Activated T-helper 2 cell treated with anti-CD3 and anti-CD28 coated beads, Interferon-gamma antibody, Interleukin-2, Interleukin-4, amounts not matched to agents 10 μg/mL and 5 μg/mL and 100 μg/mL, durations not matched to agents 14 hours and 24 hours and 36 hours (primary cell): ENCODE measurements at places on chromosomes 2 and 18. TPM values are rescaled to one million over a fixed set of nuclear protein-coding genes. Genes with fewer than 3 reads are reported as not detected.
A peak's percentile ranks its signal among the peaks of the same experiment; 100 is the strongest.

The ARHGAP15 gene
- total RNA-seq = 54.1 and 58.3 TPM in 2 replicates

The CCDC102B gene
- 1.2 and 1.3 TPM in 2 replicates for total RNA-seq

The ANKRD62 gene
- not detected in 2 replicates for total RNA-seq

The LCT gene
- 0.53 and 0.55 TPM in 2 replicates for total RNA-seq

The PROKR1 gene
- total RNA-seq = not detected in 2 replicates

The SPP2 gene
- not detected in 2 replicates for total RNA-seq

The NYAP2 gene
- total RNA-seq = not detected in 2 replicates

DNA sequence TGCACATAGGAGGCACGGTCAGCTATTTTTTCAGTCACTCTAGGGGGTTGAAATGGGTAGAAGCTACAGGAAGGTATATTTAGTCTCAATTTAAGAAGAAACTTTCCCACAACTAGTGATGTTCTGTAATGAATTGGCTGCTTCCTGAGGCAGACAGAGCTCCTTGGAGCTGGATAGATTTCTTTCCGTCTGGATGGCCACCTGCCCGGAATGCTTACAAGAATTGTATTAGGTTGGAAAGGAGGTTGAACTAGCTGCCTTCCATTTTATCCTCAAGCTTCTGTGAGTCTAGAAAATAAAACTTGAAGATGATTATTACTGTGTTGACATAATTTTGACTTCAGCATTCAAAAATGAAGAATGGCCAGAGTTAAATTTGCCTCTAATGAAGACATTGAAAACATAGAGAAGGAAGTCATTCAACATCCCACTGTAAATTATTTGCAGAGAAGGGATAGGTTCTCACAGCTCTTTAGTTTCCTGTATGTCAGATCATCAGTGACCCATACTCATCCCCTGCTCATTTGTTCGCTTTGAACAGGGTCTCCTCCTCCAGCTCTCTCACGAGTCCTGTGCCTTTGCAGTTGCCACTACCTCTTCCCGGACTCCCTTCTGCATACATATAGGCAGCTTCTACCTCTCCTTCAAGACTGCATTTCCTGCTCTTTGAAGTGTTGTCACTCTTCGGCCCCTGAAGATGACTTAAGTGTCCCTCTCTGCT lies 88.8 kb downstream of the CRIM1 start:
- no peak overlapping the region for H3K27ac ChIP-seq
- no peaks in the 10 kb centered on the region for H3K27me3 ChIP-seq
- H3K36me3 ChIP-seq = peaks cover 5% of the 10 kb centered on the region
- no peak overlapping the region for H3K4me3 ChIP-seq
- H3K4me1 ChIP-seq = peaks cover 12% of the 10 kb centered on the region
- no peak for DNase-seq

DNA sequence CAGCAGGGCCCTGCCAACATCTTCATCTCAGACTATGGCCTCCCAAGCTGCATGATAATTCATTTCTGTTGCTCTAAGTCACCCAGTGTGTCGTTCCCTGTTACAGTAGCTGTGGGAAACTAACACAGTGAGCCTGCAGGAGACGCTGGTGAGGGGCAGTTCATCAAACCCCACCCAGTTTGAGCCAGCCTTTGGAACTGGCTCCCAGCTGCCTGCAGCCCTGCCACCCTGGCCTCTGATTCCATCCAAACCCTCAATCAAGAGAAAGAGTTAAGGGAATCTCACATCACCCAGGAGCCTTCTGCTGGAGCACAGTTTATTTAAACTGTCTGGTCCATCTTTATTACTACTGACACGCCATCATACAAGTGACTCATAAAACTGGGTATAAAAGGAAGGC lies 64.9 kb upstream of the ZCCHC2 start:
- peaks cover 7% of the 10 kb centered on the region for H3K4me1 ChIP-seq
- no peaks in the 10 kb centered on the region for H3K27me3 ChIP-seq
- no peak for DNase-seq
- H3K36me3 ChIP-seq = no peaks in the 10 kb centered on the region
- no peak overlapping the region for H3K4me3 ChIP-seq
- no peak overlapping the region for H3K27ac ChIP-seq

GRCh38 chr2:85468704-85469349 lies 50.3 kb downstream of the SH2D6 start:
- no peaks in the 10 kb centered on the region for H3K27me3 ChIP-seq
- no peak for DNase-seq
- H3K4me1 ChIP-seq = no peaks in the 10 kb centered on the region
- no peak overlapping the region for H3K27ac ChIP-seq
- H3K4me3 ChIP-seq = no peak overlapping the region

GRCh38 chr18:6495536-6495935 lies 80.8 kb upstream of the L3MBTL4 start:
- no peak overlapping the region for H3K4me3 ChIP-seq
- H3K27me3 ChIP-seq = no peaks in the 10 kb centered on the region
- H3K27ac ChIP-seq = no peak overlapping the region
- no peak for DNase-seq
- no peaks in the 10 kb centered on the region for H3K4me1 ChIP-seq
- H3K36me3 ChIP-seq = no peaks in the 10 kb centered on the region

DNA sequence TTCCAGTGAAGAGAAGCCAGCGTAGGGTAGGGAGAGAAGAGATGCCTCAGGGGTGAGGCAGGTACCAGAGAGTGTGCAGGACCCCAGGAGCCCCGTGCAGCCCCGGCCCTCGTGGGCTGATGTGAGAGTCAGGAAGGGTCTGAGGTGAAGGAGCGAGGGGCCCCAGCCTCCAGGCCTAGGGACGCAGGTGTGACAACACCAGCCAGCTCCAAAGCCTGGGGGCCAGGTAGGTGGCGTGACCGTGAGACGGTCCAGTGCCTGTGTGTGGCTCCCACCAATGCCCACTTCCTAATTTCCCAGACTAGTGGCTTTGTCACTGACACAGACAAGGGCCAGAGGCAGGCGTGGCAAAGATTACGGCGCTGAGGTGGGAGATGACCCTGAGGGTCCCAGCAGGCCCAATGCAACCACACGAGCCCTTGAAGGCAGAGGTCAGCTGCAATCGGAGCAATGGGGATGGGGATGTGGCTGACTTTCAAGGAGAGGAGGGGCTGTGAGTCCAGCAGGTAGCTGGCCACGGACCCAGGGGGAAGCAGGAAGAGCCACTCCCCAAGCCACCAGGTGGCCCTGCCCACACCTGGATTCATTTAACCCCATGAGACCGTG lies 86.0 kb upstream of the SNTG2 start:
- no peak overlapping the region for H3K27ac ChIP-seq
- no peak overlapping the region for H3K4me3 ChIP-seq
- no peak for DNase-seq
- H3K4me1 ChIP-seq = no peaks in the 10 kb centered on the region
- H3K27me3 ChIP-seq = no peaks in the 10 kb centered on the region

- DNase-seq = no peak
- no peak overlapping the region for H3K4me3 ChIP-seq
- no peaks in the 10 kb centered on the region for H3K36me3 ChIP-seq
- no peak overlapping the region for H3K27ac ChIP-seq
- no peaks in the 10 kb centered on the region for H3K27me3 ChIP-seq
Observed at GRCh38 chr18:26510337-26510736, 38.0 kb downstream of the KCTD1 start.

DNA sequence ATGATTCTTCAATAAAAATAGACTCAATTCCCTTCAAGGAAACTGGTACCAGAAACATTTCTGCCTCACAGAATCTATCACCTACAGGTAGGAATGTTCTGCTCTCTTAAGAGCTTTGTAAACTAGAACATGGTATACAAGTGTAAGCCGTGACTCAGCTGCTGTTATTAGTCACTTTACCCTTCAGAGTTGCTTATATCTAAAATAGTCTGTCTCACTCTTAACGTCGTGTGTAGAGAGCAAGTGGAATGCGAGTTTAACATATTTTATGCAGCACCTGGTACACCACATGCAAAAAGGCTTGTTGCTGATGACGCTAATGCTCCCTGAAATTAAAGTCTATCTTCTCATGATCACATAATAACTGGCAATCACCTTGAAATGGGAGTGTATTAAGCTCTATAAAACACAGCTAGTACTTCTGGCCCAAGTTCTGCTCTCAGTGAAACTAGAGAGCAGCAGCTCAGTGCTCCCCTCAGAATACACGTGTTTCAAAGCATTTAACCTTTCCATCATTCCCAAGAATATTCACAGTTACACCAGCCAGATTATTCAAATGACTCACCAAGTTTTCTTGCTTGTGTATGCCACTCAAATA lies 420.0 kb downstream of the ZEB2 start:
- peaks cover 22% of the 10 kb centered on the region for H3K4me1 ChIP-seq
- peak overlapping the region; percentile 38 for H3K27ac ChIP-seq
- no peak overlapping the region for H3K4me3 ChIP-seq

- H3K27ac ChIP-seq = no peak overlapping the region
- H3K36me3 ChIP-seq = no peaks in the 10 kb centered on the region
- DNase-seq = no peak
- H3K4me3 ChIP-seq = no peak overlapping the region
Observed at GRCh38 chr2:204827701-204828590, 282.7 kb downstream of the PARD3B start.

GRCh38 chr2:111946294-111947114 lies 48.1 kb downstream of the MERTK start:
- DNase-seq = no peak
- no peak overlapping the region for H3K4me3 ChIP-seq
- H3K36me3 ChIP-seq = no peaks in the 10 kb centered on the region
- H3K27me3 ChIP-seq = peaks cover 3% of the 10 kb centered on the region

GRCh38 chr2:169507698-169508097 lies 1.8 kb upstream of the KLHL41 start:
- peaks cover 2% of the 10 kb centered on the region for H3K27me3 ChIP-seq
- DNase-seq = no peak
- peaks cover 9% of the 10 kb centered on the region for H3K4me1 ChIP-seq

GRCh38 chr18:49865401-49865800 lies 52.1 kb upstream of the ACAA2 start:
- no peak overlapping the region for H3K4me3 ChIP-seq
- H3K4me1 ChIP-seq = no peaks in the 10 kb centered on the region
- no peaks in the 10 kb centered on the region for H3K36me3 ChIP-seq
- H3K27ac ChIP-seq = no peak overlapping the region
- DNase-seq = no peak

DNA sequence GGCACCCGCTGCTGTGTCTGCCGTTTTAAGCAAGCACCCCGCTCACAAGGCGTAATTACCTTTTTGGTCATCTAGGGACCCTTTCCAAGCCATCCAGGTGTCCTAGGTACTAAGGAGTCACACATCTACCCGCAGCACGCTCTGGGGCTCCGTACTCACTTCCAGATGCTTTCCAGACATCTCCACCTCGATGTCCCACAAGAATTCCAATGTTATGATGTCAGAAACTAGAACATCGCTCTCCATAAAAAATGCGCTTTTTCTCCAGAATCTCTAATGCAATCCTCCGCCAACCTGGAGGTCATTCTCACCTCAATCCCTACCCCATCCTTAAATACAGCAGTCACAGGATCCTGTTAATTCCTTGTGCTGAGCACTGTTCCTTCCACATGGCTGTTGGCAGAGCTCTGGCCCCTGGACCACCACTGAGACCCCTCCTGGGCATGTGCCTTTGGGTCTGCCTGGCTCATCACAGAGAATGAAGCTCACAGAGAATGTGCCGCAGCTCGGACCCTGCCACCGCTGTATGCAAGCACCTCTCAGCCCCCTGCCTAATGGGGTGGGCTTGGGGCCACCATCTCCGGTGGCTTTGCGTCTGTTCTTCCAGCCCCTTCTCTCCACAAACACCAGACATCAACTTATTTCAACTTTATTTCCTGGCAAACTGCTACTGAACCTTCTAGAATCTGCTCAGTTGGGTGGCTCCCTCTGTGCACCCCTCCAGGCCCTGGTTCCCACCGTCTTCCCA lies 4.6 kb upstream of the PXDN start:
- no peaks in the 10 kb centered on the region for H3K36me3 ChIP-seq
- peaks cover 23% of the 10 kb centered on the region for H3K27me3 ChIP-seq
- H3K27ac ChIP-seq = no peak overlapping the region
- no peaks in the 10 kb centered on the region for H3K4me1 ChIP-seq

GRCh38 chr2:158542577-158542976 lies 85.8 kb downstream of the PKP4 start:
- H3K36me3 ChIP-seq = no peaks in the 10 kb centered on the region
- H3K27me3 ChIP-seq = no peaks in the 10 kb centered on the region
- no peak overlapping the region for H3K27ac ChIP-seq
- peaks cover 14% of the 10 kb centered on the region for H3K4me1 ChIP-seq
- DNase-seq = no peak
- H3K4me3 ChIP-seq = no peak overlapping the region

DNA sequence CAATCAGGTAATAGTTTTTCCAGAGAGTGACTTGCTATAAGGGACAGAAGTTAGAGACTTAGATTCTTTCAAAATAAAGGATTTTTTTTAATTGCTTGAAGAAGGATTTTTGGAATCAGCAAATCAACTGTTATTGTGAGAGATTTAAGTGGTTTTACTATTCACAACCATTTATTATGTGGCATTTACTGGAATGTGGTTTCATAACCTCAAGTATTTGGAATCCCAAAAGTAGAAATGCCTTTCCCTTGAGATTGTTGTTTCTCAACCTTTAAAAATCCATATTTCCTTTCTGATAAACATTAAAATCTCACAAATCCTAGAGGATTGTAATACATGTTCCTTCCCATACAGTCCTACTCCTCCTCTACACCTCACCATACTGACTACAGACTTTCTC lies 5.0 kb downstream of the TANK start:
- H3K4me1 ChIP-seq = peaks cover 77% of the 10 kb centered on the region
- H3K36me3 ChIP-seq = peaks cover 83% of the 10 kb centered on the region
- H3K27ac ChIP-seq = no peak overlapping the region
- H3K4me3 ChIP-seq = no peak overlapping the region

- H3K36me3 ChIP-seq = no peaks in the 10 kb centered on the region
- H3K4me3 ChIP-seq = no peak overlapping the region
- no peaks in the 10 kb centered on the region for H3K27me3 ChIP-seq
- DNase-seq = no peak
- no peak overlapping the region for H3K27ac ChIP-seq
Observed at GRCh38 chr18:25592804-25593360, 240.9 kb upstream of the ZNF521 start.

DNA sequence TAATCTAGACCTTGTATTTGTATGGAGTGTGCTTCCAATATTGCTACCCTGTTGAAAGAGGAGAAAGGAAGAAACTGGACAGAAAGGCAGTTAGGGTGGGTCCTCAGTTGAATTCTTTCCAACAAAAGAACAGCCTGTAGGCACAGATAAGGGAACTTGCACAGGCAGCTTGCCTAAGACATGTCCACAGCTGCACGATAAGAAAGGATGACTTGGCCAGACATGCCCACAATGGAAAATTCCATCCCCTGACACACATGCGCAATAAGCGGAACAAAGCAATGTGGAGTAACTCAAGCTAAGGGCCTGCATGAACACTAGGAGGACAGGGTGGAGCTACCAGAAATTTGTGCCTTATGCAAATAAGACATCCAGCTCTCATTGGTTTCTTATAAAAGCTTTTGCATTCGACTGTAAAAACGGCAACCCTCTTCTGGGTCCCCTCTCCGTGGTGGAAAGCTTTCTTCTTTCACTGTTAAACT lies 1084.7 kb upstream of the NXPH2 start:
- no peak overlapping the region for H3K27ac ChIP-seq
- H3K27me3 ChIP-seq = no peaks in the 10 kb centered on the region
- H3K4me3 ChIP-seq = no peak overlapping the region
